Stimulated activated CD4-positive, alpha-beta T cell treated with anti-CD3 and anti-CD28 coated beads, Interleukin-2, amount 100 ng/mL, for 24 hours (primary cell): ENCODE measurements at places on chromosomes 3 and 15.

DNA sequence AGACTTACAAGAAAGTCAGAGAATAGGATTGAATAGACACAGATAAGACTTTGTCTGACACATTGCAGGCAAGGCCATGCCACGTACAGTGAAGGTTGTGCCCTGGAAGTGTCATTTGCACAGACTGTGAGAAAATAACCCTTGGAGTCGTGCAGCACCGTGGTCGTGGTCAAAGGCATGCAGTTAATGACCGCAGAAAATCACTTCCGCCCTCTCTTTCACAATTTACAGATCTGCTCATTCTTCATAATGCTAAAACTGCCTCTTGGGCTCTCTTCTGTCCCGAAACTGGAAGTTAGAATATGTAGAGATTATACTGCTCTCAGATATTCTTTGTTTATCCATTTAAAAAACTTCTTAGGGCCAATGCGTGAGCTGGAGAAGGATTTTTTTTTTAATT, 73.2 kb upstream of the CTXND1 start:
- DNase-seq: no peak

DNA sequence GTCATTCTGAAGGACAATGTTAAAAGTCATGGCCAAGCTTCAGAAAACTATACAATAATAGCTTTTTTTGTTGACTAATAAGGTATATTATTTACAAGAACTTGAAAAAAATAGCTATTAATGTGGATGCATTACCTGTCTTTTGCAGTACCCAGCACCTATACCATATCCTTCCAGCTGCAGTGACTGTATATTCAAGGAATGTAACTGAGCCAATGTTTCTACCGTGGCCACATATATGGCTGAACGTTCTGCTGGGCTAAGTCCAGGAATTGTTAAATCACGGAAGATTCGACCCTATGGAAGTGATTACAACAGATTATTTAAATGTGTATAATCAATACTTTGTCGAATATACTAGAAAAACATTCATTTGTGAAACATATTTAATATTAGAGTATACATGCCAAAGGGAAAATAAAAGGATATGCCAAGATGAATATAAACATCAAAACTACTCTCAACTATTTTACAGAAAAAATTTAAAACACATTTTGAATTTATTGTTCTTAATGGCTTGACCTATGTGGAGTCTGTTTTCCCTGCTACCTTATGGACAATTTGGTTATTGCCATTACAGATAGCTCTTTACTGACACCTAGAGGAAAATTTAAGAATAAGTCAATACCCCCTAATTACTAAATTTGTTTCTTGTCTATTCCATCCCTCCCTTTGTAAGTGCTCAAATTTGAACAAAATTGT, 17.6 kb downstream of the ACAD11 start:
- DNase-seq: no peak

- no peak for DNase-seq
Observed at GRCh38 chr15:80437334-80437891, 33.2 kb downstream of the ARNT2 start.

GRCh38 chr3:158460926-158461325, 110.1 kb upstream of the MLF1 start:
- no peak for DNase-seq
